NCI-H1417 treated with DMSO at 0.1 percent for 48 hours (cell line): ENCODE measurements at places on chromosomes 4 and X.

DNA sequence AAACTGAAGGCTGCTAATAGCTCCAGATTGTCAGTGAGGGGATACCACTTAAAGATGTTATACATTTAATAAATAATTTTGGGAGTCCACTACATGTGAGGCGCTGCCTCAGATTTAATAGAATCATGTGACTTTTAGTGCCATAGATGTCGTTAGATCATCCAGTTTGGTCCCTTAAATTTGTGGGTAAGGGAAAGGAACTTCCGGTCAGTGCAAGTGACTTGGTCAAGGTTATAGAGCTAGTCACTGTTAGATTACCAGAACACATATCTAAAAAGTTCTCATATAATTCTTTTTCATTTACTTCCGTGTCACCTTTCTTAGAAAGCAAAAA, 529 bp upstream of the UBA6 start:
- no peak for DNase-seq

- DNase-seq = no peak
Measured at GRCh38 chr4:3411676-3412075, 30.1 kb upstream of the HGFAC start.

DNA sequence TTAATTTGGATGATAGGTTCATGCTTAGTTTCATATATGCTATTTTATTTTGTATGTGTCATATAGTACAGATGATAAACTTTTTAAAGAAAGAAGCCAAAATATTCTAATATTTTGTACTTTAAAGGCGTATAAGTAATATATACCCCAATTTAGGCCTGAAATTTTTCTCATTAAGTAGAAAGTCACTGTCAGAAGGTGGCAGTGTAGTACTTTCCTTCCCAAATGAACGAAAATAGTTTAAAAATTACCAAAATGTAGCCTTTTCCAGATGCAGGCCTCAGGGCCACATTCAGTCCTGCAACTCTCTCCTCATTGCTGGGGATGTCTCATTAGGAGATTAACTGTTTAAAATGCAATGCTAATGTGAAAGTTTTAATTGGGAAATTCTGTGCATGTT, 1263.6 kb downstream of the C4orf33 start:
- no peak for DNase-seq

DNA sequence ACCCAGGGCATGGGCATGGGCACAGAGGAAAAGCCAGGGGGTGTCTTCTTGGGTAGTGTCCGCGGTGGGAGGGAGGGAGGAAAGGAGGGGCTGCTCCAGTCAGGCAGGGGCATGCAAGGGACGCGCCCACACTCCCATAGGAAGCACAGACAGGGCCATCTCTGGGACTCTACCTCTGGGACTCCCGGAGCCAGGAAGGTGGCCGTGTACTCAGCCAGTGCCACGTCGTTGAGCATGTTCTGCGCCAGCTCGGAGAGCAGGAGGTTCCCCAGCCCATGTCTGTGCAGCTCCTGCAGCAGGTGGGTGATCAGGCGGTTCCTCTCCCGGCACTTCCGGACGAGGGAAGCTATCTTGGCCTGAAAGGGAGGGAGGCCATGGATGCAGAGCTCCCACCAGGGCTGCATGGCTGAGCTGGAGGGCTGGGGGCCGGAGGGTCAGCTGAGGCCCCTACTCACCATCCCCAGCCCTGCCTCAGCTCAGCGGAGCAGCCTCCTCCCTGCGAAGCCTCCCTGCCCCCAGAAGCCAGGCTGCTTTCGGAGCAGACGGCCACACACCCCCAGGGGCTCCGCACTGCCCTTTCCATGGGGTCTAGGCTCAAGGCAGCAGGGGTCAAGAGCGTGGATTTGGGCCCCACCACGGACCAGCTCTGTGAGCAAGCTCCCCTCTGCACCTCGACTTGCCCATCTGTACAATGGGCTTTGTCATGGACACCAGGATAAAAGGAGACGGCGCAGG, 44.6 kb downstream of the C4orf50 start:
- no peak for DNase-seq

GRCh38 chr4:19224820-19225219, 1026.9 kb upstream of the SLIT2 start:
- DNase-seq = peak; percentile 48

DNA sequence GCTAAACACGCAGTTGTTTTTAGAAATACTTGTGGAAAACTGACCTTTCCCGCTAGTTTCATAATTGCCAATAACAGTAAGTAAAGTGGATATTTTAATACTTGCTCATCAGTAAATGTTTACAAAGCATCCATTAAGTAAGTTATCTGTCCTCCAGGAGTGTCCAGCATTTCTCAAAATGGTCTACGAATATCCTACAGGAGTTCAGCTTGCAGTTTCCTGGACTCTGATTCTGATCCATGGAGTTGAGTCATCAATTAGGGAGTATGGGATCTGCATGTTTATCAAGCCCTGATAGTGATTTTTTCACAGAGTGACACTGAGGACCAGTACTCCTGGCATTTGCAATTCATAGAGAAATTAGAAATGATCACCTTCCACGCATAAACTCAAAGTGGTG, 325.2 kb upstream of the AADAT start:
- DNase-seq = no peak

DNA sequence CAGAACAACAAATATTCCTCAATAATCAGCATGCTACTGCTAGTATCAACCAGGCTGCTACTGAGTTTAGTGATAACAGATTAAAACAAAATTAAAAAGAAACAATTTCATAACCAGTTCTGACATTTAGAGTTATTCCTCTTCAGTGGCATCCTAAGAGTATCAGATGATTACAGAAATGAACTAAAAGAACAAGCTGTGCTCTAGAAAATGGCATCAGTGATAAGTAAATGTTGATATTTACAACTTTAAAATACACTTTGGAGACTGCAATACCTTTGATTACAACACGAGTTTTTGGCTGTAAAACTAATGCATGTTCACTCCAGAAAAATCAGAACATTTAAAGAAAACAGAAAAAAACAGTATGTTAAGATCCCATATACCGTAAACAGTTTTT, 72.9 kb downstream of the ADGRA3 start:
- DNase-seq = no peak

- no peak for DNase-seq
Measured at GRCh38 chr4:157806184-157806583, 366.6 kb downstream of the GASK1B start.

DNA sequence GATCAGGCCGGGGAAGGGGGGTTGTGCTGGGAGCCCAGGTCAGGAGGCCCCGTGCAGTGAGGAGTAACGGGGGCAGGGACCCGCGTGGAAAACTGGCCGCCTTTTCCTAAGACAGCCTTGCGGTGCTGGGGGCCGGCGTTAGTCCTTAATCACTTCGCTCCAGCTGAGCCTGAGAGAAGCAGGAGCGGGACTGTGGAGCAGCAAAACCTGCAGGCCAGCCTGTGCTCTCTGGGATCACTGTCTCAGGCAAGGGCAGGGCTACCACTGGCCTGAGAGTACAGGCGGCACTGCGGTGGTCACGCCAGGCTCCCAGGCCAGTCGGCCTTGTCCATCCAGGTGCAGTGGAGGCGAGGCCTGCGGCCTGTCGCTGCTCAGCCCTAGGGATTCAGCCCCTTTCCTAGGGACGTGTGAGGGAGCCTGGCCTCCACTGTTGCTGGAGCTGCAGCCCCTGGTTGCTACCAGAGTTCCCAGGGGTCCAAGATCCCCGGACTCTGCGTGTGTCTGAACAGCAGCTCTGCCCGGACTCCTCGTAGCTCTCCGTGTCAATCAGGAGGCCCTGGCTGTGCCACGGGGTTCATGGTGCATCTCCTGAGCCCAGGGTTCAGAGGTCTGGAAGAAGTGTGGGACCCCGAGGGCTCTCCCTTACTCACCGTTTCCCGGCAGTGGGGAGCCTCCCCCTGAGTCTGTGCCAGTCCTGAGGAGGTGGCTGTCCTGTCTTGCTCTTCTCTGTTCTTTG, 2141.7 kb upstream of the TENM3 start:
- DNase-seq = no peak

- DNase-seq = no peak
Measured at GRCh38 chr4:121851354-121851753, 18.9 kb downstream of the BBS7 start.

GRCh38 chr4:113840861-113841260, 79.3 kb upstream of the CAMK2D start:
- no peak for DNase-seq

DNA sequence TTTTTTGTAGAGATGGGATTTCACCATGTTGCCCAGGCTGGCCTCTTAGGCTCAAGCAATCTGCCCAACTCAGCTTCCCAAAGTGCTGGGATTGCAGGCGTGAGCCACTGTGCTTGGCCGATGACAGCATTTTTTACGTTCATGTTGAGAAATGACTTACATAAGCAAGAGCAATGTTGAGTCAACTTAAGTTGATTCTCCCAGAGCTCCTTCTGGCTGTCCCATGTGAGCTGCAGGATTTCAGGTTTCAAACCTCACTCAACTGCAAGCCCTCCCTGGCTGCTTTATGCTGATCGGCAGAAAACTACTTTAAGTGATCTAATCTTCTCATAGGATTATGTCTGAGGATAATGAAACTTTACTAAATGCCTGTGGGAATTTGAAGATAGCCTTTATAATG, 86.8 kb downstream of the GC start:
- no peak for DNase-seq

- no peak for DNase-seq
Measured at GRCh38 chrX:22329783-22330182, 57.1 kb downstream of the CBLL2 start.

GRCh38 chr4:39205000-39205399, 22.7 kb downstream of the WDR19 start:
- no peak for DNase-seq

GRCh38 chrX:66200050-66200664, 36.1 kb downstream of the HEPH start:
- no peak for DNase-seq

- DNase-seq = no peak
Measured at GRCh38 chr4:130131536-130131935, 1035.6 kb downstream of the C4orf33 start.
